ENCODE measurements at places on chromosomes 11 and 22. TPM values are rescaled to one million over a fixed set of nuclear protein-coding genes. Genes with fewer than 3 reads are reported as not detected.

The RBMXL2 gene
- total RNA-seq = not detected

The CRYBB3 gene
- 0.57 TPM for total RNA-seq

The ANO1 gene
- not detected for total RNA-seq

The MGAT3 gene
- 15.5 TPM for total RNA-seq

The NELL1 gene
- total RNA-seq = not detected

The MRGPRX2 gene
- not detected for total RNA-seq

The NAALADL1 gene
- 7.3 TPM for total RNA-seq
